ENCODE measurements at places on chromosomes 5 and 9.

- no peak for DNase-seq
Measured at GRCh38 chr9:127204771-127205470, 59.7 kb upstream of the GARNL3 start.

GRCh38 chr9:1522219-1522767 lies 472.1 kb downstream of the DMRT2 start:
- no peak for DNase-seq

GRCh38 chr5:125152461-125153189 lies 406.2 kb upstream of the ZNF608 start:
- no peak for DNase-seq

- no peak for DNase-seq
Measured at GRCh38 chr5:91312698-91313097, 70.4 kb downstream of the ARRDC3 start.

DNA sequence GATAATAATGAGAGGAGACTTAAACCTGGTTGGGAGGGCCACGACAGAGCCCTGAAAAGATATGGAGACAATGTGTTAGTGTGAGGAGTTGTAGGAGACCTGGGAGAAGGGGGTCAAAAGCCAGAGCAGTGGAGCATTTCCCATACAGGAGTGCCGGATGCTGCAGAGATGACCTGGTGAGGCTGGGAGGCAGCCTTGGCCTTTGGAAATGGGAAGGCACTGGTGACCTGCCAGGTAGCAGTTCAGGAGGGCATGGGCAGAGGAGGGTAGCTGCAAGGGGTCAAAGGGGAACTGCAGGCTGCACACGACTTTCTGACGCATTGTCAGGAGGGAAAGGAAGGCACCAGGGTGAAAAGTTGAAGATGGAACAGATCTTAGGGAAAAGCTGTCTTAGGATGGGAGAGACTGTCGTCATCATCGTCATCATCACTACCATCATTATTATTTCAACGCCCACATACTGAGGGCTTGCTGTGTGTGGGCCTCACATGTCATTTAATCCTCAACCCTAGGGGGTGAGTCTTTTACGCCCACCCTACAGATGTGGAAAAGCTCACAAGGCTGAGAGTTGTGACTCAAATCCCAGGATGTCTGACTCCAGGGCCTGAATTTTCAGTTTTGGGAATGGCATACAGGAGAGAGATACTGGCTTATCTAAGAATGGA lies 13.3 kb downstream of the ARAP3 start:
- DNase-seq = no peak

- DNase-seq = no peak
Measured at GRCh38 chr5:83507431-83507830, 35.9 kb downstream of the VCAN start.

DNA sequence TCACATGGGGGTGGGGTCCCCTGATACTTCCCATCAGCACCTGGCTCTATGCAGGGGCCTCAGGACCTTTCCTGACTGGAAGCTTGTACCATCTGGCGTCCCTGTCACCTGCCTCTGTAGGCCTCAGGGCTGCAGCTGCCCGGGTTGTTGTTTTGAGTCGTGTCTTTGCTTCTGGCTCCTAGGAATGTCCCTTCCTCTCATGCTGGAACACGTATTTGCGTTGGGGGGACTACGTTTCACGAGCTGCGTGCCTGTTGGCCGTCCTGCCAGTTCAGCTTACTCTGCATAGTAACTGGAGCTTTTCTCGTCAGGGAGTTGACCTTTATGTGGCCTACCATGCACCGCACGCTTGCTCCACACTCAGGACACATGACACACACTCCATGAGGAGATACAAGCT lies 54.9 kb upstream of the IRX4 start:
- DNase-seq = no peak

DNA sequence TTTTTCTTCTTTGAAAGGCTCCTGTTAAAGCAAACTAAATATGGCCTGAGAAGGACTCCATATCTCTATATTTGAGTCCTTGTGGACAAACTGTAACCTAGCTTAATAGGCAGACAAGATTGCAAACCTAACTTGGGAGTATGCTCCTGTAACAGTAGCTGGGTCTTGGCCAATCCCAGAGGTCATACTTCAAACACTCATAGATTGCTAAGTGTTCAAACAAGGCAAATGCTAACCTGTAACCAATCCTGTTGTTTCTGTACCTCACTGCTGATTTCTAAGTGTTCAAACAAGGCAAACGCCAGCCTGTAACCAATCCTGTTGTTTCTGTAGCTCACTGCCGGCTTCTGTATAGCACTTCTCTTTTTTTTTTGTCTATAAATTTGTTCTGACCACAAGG lies 50.6 kb upstream of the CLK4 start:
- DNase-seq = no peak

- no peak for DNase-seq
Measured at GRCh38 chr5:119302916-119303897, 52.6 kb upstream of the TNFAIP8 start.

- DNase-seq = no peak
Measured at GRCh38 chr9:88852794-88853193, 138.5 kb upstream of the S1PR3 start.

DNA sequence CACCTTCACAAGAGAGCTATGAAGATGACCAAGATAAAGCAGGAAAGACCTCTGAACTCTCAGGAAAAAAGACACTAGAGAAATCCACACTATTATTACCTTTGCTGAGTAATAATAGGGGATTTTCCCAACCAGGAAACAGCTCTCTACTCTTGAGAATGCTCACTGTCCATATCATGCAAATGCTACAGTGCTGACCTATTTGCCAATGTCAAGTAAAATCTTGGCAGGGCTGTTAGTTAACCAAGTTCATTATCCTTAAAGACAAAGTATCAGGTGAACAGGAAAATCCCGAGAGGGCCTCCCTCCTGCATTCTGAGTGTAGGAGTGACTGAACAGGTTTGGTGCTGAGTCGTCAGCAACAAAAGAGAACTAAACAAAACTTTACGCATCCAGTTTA lies 306.6 kb downstream of the ACTL7B start:
- no peak for DNase-seq

DNA sequence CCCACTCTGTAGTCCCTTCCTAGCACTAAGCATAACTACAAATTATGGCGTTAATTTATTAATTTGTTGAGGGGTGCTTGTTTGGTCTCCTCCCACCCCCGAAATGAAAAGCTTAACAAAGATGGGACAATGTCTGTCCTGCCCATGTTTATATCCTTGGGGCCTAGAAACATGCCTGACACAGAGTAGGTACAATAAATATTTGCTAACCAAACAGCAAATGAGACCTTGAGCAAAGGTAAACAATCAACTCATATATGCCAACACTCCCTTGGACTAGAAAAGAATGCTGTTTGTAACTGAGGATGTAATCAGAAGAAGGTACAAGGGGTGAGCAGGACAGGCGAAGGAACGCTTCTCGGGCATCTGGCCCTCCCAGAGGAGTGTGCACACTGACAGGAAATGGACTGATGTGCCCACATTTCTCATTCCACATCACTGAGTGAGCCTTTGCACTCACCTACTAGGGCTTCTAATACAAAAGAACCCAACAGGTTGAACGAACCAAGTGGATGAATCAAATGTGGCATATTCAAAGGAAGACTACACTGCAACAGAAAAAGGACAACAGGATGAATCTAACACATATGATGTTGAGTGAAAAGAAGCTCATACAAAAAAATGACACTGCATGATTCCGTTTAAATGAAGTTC lies 66.8 kb downstream of the MED27 start:
- no peak for DNase-seq

GRCh38 chr5:107217721-107218130 lies 453.0 kb downstream of the EFNA5 start:
- DNase-seq = no peak

- DNase-seq = no peak
Measured at GRCh38 chr5:73946919-73947602, 321.1 kb downstream of the ARHGEF28 start.

DNA sequence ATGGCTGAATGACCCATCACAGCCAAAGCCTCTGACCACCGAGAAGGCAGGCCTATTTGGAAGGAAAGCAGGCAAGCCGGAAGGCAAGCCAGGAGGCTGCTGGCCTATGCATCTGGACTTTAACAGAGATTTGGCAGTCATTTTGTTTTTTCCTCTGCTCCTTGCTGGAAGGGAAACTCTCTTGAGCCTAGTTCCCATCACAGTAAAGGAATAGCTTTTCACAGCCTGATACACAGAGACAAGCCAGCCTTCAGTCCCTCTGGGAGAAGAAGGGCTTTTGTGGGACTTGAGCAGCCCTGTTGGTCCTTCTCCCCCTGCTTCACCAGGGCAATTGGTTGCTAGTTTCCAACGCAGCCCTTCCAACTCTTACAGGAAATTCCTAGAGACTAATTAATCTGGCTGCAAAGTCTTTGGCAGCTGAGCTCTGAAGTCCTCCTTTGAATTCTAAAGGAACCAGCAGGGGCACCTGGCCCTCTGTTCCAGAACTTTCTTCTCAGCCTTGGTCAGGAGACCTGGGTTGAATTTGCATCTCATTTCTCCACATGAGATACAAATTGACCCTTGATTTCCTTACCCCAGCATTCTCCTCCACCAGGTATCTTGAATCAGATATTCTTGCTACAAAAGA lies 157.3 kb upstream of the EPB41L4A start:
- DNase-seq = no peak

DNA sequence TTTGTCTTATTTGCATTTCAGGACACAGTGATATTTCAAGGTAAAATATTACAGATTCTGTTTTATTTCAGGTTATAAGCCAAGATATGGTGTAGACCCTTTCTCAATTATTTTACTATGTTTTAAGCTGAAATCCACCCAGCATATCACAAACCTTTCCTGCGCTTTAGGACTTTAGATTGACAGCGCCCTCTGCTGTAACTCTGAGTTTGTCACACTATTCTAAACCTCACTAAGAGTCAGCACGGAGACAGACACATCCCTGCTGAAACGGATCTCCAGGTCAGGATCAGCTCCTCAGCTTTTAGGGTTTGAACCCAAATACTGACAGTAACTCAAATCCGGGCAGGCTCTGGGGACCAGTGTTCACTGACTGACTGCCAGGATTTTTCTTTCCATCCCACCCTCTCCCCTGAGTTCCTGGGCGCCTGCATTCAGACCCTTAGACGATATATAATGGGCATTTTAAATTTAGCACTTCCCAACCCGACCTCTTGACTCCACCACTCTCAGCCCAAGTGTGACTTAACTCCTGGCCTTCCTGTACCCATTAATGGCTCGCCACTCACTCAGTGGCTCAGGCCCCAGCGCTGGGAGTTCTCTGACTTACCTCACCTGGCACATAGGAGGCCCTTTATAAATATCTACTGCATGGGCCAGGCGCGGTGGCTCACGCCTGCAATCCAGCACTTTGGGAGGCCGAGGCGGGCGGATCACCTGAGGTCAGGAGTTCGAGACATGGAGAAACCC lies 33.5 kb downstream of the TLX3 start:
- DNase-seq = no peak

- no peak for DNase-seq
Measured at GRCh38 chr9:91736898-91737601, 213.0 kb downstream of the ROR2 start.

GRCh38 chr5:151154931-151155774 lies 2.4 kb downstream of the ANXA6 start:
- peak; percentile 34 for DNase-seq

- no peak for DNase-seq
Measured at GRCh38 chr5:140607031-140607430, 25.9 kb downstream of the CD14 start.

GRCh38 chr5:78550891-78551290 lies 97.7 kb downstream of the LHFPL2 start:
- no peak for DNase-seq

DNA sequence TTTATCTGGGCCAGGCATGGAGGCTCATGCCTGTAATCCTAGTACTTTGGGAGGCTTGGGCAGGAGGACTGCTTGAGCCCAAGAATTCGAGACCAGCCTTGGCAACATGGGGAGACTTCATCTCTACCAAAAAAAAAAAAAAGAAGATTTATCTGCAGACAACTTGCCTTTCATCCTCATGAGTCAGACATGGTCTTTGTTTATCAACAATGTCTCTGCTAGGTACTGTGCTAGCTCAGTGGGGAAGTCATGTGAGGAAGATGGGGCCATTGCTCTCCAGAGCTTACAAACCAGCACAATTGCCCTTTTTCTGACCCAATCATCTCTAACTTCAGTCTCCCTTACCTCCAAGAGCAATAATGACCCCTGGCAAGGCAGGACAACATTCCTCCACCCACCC lies 1.6 kb downstream of the URM1 start:
- DNase-seq = no peak

DNA sequence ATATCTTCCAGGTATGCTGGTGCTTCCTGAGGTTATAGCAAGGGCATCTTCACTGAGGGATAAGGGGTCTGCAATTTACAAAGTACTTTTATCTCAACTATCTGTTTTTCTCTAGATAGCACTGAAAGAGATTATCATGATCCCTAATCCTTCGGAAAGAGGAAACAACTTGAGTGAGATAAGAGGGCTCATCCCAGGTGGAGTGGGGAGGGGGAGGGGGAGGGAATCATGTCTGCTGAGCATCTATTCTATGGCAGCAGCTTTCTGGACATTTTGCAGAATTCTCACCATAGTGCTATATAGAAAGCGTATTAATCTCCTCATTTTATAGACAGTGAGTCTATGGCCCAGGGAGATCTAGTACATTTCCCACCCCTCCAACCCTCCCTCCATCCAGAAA lies 5.9 kb downstream of the TNFSF15 start:
- no peak for DNase-seq

DNA sequence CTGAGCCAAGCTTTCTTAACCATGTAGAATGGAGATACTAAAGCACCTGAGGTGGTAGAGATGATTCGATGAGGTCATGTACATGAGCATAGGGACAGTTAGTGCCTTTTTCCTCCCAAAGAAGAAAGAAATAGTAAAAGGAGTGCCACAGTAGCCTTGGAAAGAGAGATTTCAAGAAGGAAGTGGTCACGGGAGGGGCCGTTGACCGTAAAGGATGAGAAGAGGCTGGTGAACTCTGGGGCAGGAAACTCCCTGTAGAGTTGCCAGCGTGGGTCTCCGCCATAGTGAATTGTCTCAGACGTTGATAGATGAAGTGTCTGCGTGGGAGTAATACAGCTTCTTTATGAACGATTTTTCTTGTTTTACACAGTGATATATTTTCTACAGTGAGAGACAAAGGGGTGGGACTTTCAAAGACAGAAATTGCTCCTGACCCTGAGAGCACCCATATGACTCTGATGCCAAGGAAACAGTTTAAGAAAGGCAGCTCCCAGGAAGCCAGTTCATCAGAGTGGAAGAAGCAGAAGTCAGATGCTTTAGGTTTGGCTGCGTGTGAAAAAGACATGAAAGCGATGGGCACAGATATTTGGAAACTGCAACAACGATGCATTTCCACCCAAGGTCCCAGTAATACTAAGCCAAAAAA lies 41.3 kb downstream of the UGCG start:
- DNase-seq = peak; percentile 57

- DNase-seq = no peak
Measured at GRCh38 chr5:146151970-146152369, 30.5 kb downstream of the LARS1 start.

GRCh38 chr9:109115931-109116526 lies 3.7 kb downstream of the TMEM245 start:
- DNase-seq = no peak

DNA sequence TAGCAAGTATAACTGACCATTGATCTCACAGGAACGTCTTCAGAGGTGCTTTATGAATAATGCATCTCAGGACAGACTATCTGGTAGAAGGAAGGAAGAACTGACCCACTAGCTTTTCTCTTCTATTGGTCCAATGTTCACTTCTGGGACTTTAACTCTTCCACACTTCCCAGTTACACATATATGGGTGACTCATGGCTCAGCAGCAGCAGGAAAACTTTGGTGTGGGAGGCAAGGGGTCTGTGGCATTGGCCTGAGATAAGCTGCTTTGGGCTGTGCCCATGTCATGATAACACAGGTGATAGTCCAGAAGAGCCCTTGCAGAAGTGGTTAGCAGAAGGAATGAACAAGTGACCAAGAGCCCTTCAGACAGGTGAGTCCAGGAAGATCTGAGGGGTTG lies 148.8 kb downstream of the RAB3C start:
- no peak for DNase-seq
